Endothelial cell (in vitro differentiated cells): ENCODE measurements at places on chromosomes 3 and 15.

- no peak for DNase-seq
Measured at GRCh38 chr15:98720577-98721565, 72.5 kb downstream of the IGF1R start.

GRCh38 chr3:39064646-39065045, 12.8 kb downstream of the WDR48 start:
- DNase-seq = no peak

GRCh38 chr15:99683000-99683670, 50.1 kb downstream of the LYSMD4 start:
- no peak for DNase-seq

DNA sequence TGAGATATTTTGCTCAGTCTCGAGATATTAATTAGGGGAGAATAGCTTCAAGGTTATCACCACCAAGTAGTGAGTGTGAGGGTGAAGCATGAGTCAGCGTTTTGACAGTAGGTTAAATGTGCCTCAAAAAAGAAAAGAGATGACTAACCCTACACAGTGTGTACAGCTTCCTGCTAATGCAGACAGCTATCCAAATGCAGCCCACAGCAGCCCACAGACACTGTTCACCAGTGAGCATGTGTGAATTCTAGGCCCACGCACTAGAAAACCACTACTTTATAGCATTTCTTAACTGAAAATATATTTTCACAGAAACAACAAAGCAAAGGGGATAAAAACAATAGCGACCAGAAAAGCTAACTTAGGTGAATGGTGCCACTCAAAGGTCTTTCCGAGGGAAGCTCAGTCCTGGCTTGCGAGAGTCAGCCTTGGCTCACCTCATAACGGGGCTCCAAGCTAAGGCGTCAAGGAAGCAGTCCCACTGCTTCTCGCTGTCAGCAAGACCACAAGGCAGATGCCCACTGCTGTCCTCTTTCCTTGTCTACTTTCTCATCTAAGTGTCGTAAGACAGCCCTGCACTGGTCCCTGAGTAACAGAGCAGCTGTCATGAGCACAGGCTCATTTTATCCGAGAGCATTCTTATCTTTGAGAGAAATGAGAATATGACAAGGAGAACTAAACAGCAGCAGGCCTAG, 47.6 kb downstream of the TXNRD3 start:
- DNase-seq = no peak

DNA sequence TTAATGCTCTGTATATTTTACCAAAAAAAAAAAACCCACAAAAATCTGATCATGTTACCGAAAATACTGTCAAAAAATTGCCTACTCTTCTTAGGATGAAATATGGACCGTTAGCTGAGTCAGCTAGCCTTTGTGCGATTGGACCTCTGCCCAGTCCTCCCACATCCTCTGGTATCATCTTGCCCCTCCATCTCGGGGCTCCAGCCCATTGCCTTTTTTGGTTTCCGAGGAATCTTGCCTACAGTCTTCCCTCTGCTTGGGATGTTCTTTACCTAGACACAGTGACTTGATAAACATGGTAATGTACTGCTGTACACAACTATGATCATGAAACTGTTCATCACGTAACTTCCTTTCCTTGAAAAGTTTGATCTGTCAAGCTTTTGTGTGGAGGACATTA, 371.4 kb downstream of the SV2B start:
- DNase-seq = no peak

DNA sequence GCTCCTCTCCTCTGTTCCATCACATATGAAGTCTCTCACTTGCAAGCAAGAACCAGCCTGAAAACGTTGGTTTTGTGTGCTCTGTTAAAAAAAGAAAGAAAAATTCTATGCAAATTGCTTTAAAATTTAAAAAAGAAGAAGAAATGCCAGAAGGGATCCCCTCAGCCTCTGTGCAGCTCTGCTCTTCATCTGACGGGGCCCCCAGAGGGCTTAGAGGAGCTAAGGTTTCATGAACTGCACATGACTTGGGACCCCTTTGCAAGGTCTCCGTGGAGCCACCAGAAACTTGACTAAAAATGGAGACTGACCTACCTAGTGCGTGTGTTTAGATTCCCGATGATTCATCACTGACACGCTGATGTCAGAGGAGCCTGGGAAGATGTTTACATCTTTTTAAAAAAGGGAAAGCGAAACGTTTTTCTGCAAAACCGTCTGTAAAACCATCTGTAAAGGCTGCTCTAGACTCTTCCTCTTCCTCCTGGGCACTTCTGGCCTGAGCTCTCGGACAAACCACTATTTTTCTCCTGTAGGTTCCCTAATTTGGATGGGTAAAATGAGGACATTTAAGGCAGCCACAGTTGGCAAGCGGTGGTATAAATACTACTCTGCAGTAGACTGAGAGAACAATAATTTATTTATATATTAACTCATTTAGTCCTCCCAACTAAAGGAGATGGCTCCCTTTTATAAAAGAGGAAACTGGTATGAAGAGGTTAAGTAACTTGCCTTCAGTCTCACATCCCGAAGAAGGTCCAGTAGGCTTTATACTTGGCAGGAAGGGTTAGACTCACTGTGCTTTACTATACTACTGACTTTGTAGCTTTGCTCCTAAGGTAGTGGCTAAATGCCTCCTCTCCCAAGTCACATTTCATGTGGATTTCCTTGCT, 67.2 kb upstream of the POLG start:
- no peak for DNase-seq

- DNase-seq = no peak
Measured at GRCh38 chr3:54967731-54968161, 39.9 kb upstream of the LRTM1 start.

DNA sequence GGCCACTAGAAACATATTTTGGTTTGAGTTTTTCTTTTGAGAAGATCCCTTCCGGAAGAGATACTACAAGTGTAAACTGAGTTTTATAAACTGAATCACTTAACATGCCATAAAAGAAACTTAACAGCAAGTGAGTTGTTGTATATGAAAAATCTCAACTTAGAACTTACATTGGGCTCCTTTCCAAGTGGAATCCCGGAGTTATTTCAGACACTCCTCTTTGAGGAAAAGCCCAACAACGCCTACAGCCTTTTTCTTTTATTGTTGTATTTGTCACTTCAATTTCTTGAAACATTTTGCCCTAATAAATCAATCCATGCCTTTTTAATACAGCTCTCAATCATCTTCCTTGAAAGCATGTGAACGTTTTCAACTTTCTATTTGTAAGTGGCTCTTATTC, 137.3 kb downstream of the FEZF2 start:
- no peak for DNase-seq

DNA sequence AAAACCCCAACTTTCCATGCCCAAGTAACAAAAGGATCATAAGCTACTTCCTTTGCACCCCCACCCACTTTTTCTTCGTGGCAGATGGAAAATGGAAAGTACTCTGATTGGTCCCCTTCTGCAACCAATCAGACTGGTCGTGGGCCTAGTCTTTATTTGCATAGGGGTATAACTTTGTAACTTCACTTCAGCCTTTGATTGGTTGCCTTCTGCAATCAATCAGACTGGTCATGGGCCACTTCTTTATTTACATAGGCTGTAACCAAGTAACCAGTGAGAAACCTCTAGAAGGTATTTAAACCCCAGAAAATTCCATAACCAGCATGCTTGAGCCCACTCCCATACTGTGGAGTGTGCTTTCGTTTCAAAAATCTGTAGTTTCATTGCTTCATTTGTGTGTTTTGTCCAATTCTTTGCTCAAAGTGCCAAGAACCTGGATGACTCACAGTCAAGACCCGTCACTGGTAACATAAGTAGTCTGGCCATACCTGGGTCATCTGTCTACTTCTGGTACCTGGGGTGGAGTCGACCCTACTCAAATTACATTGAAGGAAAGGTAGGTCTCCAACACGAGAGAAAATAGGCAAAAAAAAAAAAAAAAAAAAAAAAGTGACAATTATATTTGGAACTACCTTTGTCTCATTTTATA, 41.9 kb downstream of the CMTM8 start:
- no peak for DNase-seq

DNA sequence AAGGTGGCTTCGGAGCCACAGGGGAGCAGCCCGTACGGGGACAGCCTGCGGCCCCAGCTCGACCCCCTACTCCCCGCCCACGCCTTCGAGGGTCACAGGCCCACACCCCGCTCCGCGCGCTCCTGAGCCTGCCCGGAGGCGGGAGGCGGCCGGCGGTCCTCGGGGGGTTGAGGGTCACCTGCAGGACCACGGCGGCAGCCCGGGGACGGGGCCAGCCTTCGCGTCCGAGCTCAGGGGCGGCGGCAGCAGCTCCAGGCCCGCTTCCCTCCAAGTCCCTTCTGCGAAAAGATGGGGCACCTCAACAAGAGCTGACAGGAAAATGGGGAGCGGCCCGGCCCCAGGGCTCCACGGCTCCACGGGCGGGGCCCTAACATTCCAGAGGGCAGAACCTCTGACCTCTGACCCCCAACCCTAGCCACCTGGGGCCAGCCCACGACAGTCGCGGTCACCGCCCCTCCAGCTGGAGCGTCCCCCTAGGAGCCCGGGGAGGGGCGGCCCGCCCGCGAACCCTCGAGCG, 428 bp downstream of the LYSMD4 start:
- peak; percentile 27 for DNase-seq

GRCh38 chr3:155362808-155363689, 69.6 kb upstream of the STRIT1 start:
- no peak for DNase-seq

GRCh38 chr15:79896131-79896633, 632 bp downstream of the MTHFS start:
- DNase-seq = no peak

GRCh38 chr3:59809710-59810444, 760.1 kb upstream of the CFAP20DC start:
- no peak for DNase-seq

DNA sequence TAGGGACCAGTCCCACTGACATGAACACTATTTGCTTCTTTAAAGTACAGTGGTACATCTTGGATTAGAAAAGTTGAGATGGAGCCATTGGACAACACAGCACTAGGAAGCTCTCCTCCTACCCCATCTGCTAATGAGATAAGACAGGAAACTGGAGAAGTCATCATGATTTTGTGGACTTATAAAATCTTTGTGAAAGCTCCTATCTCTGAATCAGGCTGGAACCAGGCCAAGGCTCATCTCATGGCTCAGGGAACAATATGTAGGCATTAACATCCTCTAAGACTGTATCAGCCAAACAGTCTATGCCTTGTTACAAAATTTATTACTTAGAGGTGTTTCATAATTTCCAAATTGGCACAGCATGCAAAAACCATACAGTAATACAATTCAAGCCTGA, 84.1 kb downstream of the BOC start:
- no peak for DNase-seq

- no peak for DNase-seq
Measured at GRCh38 chr3:194995922-194996321, 275.0 kb downstream of the XXYLT1 start.

DNA sequence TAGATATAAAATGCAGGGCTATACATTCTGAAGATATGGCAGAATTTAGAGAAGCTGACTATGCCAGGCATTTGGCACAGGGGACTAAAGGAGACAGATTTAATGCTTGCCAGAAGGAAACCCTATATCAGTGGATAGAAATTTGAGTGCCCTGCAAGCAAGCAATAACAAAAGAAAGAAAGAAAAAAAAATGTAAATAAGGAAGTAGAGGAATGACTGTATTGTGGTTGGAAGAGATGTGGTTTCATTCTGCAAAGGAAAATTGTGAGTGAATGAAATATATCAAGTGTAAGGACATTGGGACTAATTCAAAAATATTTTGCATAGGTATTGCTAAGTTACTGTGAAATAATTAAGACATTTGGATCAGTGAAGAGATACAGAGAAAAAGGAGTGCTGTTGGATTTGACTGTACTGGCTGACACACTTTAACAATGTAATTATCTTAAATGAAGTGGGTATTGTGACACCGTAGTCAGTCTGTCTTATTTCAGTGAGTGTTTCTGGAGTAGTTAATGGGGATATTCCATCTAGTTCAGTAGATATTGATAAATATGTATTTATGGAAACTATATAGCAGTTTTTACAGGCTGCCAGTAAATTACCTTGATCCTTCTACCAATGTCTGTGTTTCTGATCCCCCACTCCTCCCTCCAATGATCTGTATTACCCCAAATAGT, 418.2 kb downstream of the CNTN4 start:
- DNase-seq = no peak

DNA sequence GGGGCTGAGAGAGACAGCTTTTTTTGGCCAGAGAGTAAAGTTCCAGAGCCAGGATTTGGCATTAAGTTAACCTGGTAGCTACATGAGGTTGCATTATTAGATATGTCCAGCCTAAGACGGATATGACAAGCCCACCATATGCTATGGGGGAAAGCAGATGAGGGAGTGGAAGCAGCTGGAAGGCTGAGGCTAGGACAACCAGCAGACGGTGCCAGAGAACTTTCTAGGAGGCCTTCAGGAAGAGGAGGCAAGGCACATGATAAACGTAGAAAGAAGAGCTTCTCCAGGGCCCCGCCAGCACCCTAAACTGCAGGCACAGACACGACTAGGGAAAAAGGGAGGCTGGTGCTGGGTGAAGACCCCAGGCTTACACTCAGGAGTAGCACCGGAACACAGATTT, 87.0 kb downstream of the CTNNB1 start:
- DNase-seq = no peak

DNA sequence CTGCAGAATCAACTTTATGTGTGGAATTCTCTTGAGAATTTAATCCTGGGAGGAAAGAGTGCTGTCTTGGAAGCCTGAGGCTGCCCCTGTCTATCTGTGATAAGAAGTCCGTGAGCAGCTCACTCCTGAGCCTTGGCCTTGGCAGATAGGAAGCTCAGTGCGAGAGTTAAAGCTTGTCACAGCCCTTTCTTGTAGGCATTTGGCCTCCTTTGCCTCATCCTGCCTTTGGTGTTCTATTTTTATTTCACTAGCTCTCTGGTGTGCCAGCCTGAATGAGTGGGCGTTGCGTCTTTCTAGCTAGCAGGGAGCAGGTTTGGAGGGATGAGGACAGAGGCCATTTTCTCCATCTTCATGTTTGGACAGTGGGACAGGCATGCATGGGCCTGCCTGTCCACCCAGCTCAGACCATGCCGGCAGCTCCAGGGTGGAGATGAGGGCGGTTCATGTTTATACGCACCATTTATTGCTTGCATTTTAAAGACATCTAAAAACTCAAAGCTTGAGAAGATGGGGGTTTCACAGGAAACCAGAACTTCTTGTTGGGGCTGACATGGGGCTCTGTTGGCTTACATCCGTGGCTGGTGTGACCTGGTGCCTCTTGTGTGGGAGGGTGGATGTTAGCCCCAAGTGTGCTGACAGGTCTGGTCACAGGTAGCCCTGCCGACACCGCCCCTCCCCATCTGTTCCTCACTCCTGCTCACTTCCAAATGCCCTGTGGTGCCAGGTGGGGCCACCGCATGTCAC, 29.8 kb downstream of the IRAK2 start:
- no peak for DNase-seq

DNA sequence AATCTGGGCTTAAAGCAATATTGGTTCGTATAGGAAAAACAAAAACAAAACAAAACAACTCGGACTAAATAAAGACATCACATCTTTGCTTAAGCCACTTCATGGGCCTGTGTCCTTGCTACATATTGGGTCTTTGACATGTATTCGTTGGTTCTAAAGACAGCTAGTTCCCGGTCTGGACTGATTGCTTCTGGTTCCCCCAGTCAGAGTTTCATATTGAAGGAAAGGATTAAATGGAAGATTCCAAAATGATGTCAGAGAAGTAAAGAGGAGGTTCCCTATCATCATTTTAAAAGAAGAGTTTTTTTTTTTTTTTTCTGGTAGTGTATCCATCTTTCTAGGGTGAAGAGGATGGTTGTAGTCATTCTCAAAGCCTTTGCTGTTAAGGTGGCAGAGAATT, 2.3 kb downstream of the OXSR1 start:
- DNase-seq = no peak
